ENCODE measurements at places on chromosomes 2 and 18.

DNA sequence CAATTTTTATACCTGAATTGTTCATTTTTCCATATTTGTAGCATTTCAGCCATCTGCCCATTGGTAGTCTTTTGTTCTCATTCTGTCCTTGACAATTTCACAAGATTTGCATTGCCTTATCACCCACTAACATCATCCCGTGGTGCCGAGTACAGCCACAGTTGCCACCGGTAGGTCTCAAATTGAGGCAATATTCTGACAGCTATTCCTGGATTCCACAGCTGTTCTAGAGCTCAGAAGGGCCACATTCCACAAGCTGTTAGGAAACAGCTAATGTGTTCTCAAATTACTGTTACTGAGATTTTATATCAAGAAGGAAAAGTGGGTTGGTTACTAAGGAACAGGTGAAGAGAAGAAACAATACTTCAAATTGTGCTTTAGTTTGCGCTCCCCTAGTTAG, 178.8 kb downstream of the RPRM start:
- DNase-seq: no peak

GRCh38 chr18:46481048-46481846, 175.8 kb downstream of the LOXHD1 start:
- no peak for DNase-seq

- no peak for DNase-seq
Measured at GRCh38 chr2:23636426-23636825, 251.4 kb downstream of the KLHL29 start.

DNA sequence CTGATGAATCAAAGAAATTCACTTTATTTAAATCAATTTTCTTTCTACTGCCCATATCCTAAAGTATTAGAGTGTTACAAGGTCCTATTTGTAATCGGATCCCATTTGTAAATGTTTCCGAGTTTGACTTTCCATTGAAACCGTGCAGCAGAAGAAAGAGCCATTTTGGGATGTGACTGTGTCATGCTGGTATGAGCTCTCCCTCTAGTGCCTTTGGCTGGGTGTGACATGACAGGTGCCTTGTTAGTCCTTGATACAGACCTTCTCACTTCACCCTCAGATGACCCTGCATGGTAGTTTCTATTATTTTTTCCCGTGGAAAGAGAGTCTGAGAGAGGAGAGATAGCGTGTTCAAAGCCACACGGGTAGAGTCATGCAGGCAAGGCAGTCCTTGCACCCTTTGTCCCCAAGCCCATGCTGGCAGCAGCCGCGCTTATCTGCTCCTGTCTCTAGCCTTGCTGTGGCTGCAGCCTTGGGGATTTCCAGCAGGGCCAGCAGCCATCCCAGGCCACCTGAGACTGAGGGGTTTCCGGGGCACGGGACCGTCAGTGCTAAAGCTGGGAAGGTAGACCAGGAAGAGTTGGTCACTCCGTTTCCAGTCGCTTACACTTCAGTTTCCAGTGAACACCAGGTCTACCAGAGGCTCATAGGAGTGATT, 21.4 kb downstream of the CHMP1B start:
- no peak for DNase-seq

GRCh38 chr2:37349231-37349860, 4.9 kb downstream of the QPCT start:
- no peak for DNase-seq

DNA sequence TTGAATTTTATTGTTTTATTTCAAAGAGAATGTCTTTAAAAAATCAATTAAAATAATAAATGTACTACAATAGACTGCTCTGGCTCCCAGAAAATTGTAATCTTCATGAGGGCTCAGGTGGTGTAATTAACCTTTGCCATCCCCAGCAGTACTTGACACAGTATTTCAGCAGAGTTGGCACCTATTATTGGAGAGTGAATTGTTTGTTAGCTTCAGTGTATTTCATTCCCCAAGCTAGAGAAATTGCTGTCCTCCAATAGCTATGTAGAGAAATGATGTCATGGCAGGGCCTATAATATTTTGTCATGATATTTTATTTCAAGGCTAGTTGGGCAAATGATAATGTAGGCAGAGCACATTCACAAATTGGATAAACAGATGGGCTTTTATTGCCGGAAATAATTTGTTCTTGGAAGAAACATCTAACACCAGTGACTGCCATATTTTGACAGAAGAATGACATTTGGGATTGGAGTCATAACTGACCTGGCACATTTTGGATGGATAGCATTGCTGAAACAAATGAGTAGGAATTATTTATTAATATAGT, 712.0 kb upstream of the NXPH2 start:
- DNase-seq: no peak

- no peak for DNase-seq
Measured at GRCh38 chr2:28135324-28135723, 244.8 kb downstream of the BABAM2 start.

GRCh38 chr2:117763804-117764203, 50.7 kb upstream of the DDX18 start:
- no peak for DNase-seq

DNA sequence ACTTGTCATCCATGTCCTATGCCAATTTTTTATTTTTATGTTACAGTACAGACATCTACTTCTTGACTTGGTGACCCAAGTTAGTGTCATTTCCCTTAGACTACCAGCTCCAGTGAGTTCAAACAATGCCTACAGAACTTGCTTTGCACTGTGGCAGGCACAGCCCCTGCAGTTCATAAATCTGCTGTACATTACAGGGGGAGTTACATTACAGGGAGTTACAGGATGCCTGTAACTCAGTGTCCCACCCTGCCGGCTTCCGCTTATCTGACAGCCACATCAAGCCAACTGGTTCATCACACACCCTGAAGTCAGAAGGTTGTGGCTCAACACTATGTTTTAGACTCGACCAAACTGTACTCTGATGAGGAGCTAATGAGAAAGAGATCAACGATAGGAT, 7.8 kb upstream of the NPAS2 start:
- DNase-seq: no peak

- peak; percentile 5 for DNase-seq
Measured at GRCh38 chr2:206531996-206532543, 88.7 kb downstream of the ADAM23 start.

GRCh38 chr2:143575340-143575739, 446.1 kb downstream of the ARHGAP15 start:
- DNase-seq: no peak

DNA sequence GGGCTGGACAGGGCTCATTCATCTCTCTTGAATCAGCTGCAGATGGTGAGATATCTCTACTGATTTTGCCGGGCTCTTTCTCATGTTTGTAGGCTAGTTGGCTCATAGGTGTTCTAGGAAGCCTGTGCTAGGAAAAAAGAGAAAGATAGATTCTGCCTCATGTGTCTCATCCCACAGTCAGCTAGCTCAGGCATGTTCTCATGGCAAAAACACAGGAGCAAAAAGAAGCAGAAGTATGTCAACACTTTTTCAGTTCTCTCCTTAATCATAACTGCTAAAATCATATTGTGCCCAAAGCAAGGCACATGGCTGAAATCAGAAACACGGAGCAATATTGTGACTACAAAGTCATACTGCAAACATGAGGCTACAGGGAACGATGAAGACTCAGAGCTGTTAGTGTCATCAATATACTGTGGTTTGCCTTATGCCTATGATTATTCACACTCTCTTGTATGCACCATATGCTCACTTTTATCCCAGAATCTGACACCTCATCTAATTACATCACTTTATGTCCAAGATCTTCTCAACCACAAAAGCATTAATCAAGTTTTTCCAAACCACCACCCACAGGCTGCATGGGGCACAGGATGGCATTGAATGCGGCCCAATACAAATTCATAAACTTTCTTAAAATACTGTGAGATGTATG, 571.9 kb upstream of the CNTNAP5 start:
- DNase-seq: no peak

DNA sequence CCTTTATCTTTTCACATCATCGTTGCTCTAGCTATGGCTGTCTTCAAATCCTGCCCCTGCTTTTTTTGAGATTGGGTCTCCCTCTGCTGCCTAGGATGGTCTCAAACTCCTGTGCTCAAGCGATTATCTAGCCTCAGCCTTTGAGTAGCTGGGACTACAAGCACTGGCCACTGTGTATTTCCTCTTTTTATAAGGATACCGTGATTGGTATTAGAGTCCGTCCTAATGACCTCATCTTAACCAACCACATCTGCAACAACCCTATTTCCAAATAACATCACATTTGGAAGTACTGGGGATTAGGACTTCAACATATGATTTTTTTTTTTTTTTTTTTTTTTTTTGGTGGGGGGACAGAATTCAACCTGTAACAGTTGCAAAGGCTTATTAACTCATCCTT, 9.1 kb downstream of the RESP18 start:
- DNase-seq: no peak

- no peak for DNase-seq
Measured at GRCh38 chr2:172329416-172329773, 98.0 kb upstream of the ITGA6 start.

- no peak for DNase-seq
Measured at GRCh38 chr2:148528356-148529064, 116.0 kb upstream of the EPC2 start.

DNA sequence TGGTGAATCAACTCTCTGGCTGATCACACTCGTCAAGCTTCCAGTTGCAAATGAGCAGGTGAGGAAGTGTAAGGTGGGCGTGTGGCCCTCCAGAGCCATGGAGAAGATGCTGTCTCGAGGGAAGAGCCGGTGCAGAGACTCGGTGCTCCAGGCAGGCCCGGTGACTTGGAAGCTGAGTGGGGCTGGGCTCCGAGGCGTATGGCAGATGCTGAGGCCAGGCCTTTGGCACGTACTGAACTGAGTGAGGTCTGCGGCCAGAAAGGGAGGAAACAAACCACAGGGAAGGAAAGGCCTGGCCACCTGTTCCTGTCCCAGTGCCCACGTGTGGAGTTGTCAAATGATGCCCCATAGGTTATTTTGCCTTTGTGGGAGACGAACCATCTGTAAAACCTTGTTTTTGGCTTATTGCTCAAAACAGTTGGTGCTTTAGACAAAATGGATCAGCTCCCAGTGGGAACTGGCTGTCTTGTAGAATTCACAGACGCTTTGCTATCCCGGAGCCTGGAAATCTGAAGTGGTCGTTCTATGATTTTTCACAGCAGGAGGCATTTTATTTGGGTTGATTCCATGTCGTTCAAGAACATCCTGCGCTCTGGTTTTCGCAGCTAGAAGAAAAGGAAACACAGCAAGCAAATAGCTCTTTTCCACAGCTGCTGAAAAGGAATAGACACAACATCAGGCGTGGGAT, 117.5 kb upstream of the TMEM18 start:
- DNase-seq: no peak

Measured in caudate nucleus (tissue), 63 donors.